Right ventricle myocardium superior (tissue), 1 donor: ENCODE measurements at places on chromosomes 12 and 14.

DNA sequence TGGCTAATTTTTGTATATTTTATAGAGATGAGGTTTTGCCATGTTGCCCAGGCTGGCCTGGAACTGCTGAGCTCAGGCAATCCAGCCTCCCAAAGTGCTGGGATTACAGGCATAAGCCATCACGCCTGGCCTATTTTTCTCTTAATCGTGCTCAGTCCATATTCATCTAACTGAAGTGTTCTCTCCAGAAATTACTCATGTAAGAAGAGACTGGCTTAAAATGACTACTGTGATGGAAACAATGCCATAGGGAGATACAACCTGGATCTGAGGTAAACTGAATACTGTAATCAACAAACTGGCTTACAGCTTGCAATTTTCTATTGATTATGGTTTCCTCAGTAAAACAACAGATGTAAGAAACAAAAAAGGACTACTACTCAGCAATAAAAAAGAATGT lies 21.1 kb downstream of the NUMB start:
- no peak for DNase-seq

DNA sequence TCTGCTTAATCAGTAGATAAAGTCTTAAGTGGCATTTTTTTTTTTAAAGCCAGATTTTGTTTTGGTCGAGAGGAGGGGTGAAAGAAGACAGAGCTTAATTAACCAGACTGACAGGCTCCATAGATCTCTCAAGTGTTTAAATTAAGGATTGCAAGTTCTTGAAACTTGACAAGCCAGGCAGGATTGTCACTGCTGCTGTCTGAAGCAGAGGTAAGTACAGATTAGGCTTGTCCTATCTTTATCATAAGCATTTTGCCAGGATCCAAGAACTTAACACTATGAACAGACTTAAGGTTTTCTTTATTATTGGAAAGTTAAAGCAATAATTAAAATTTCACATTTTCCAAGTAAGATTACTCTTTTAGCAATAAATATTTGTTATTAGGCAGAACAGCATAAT lies 179.6 kb upstream of the LMO3 start:
- DNase-seq, result no peak

GRCh38 chr14:103492156-103492925 lies 30.3 kb downstream of the CKB start:
- no peak for DNase-seq

GRCh38 chr12:71456316-71456715 lies 16.7 kb downstream of the LGR5 start:
- DNase-seq, result no peak

DNA sequence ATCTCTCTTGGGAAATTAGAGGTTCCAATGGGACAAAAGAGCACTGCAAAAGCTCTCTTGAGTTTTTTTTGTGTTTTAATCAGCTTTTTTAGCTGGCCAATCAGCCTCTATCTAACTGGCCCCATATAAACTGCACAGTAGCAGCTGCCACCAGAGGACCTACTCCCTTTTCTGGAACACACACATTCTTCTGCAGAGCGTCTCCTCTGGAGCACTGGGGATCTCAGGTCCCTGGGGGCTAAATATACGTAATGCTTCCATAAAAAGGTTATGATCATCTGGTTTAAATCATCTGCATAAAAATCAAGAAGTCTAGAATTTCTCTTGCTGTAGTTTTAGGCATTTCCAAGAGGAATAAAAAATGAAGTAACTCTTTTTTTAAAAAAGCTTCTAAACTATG lies 32.3 kb downstream of the TSPAN8 start:
- DNase-seq, result no peak

- no peak for DNase-seq
These were observed 31.1 kb downstream of the APPL2 start for GRCh38 chr12:105204916-105205315.

DNA sequence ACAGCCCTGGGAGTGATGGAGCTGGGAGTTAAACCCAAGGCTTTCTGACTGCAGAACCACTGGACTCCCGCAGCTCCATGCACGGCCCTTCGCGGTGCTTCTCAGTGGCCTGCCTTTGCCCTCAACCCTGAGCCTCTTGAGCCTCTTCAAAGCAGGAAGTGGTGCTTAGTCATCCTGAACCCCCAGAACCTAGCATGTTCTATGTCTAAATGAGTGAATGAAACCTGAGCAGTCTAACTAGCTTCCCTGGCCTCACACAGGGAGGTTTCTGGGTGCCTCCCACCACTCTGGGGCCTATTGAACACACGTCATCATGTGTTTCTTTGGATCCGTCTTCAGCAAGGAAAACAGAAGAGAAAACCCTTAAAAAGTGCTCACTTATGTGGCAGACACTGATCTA lies 117.9 kb upstream of the SFSWAP start:
- no peak for DNase-seq
